ENCODE measurements at places on chromosomes 2 and 18.

- peaks cover 8% of the 10 kb centered on the region for H3K4me1 ChIP-seq
- peak overlapping the region; percentile 94 for H3K27ac ChIP-seq
- peaks cover 11% of the 10 kb centered on the region for H3K36me3 ChIP-seq
Measured at GRCh38 chr2:73268830-73269685, 15.2 kb downstream of the FBXO41 start.

GRCh38 chr2:61426267-61426897 lies 44.5 kb downstream of the USP34 start:
- no peaks in the 10 kb centered on the region for H3K36me3 ChIP-seq
- DNase-seq = peak; percentile 33
- no peaks in the 10 kb centered on the region for H3K4me1 ChIP-seq
- no peak overlapping the region for H3K4me3 ChIP-seq
- no peak overlapping the region for H3K27ac ChIP-seq

- H3K36me3 ChIP-seq = no peaks in the 10 kb centered on the region
- H3K27me3 ChIP-seq = no peaks in the 10 kb centered on the region
Measured at GRCh38 chr2:214139630-214140284, 271.1 kb upstream of the VWC2L start.

GRCh38 chr2:222319586-222320435 lies 21.0 kb upstream of the PAX3 start:
- no peaks in the 10 kb centered on the region for H3K36me3 ChIP-seq
- no peak for DNase-seq
- H3K4me1 ChIP-seq = no peaks in the 10 kb centered on the region
- H3K27ac ChIP-seq = no peak overlapping the region
- H3K27me3 ChIP-seq = peaks cover 17% of the 10 kb centered on the region
- H3K4me3 ChIP-seq = no peak overlapping the region

- no peak overlapping the region for H3K4me3 ChIP-seq
- DNase-seq = no peak
- H3K36me3 ChIP-seq = peaks cover 16% of the 10 kb centered on the region
- H3K27ac ChIP-seq = no peak overlapping the region
Measured at GRCh38 chr2:69353360-69353759, 33.7 kb downstream of the GFPT1 start.

DNA sequence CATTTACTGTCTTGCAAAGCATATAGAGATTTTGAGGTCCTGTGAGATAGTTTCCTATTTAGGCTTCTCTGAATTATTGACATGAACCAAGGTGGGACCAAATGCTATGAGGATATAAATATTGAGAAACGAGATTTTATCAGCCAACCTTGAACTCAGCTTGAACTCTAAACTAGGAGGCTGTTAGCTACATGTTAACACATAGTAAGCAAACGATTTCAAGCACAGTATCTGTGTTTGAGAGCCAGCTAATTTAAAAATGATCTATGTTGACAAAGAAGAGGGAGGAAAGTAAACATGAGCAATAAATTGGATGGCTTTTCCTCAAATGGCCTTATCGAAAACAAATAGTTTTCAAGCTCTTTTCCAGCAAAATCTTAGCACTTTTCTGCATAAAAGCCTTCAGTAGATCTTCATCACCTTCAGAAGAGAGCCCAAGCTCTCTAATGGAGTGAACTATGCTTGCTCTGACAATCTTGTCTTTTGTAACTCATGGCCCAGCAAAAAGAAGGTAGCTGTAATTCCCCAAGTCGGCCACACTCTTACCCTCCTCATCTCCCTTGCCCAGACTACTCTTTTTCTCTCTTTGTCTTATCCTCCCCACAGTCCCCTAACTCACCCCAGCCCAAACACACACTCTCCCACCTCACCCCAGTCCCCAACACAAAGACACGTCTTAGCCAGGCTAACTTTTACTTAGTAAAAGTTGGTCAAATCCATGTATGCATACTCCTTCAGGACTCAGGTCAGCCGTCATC lies 14.7 kb downstream of the CD28 start:
- H3K27me3 ChIP-seq = no peaks in the 10 kb centered on the region
- no peak overlapping the region for H3K27ac ChIP-seq
- DNase-seq = no peak
- H3K36me3 ChIP-seq = no peaks in the 10 kb centered on the region
- H3K4me3 ChIP-seq = no peak overlapping the region

- peak overlapping the region; percentile 67 for H3K27ac ChIP-seq
- no peak for DNase-seq
- H3K27me3 ChIP-seq = no peaks in the 10 kb centered on the region
- peaks cover 17% of the 10 kb centered on the region for H3K4me1 ChIP-seq
- no peaks in the 10 kb centered on the region for H3K36me3 ChIP-seq
Measured at GRCh38 chr18:21112543-21113105, 1.0 kb upstream of the ROCK1 start.

DNA sequence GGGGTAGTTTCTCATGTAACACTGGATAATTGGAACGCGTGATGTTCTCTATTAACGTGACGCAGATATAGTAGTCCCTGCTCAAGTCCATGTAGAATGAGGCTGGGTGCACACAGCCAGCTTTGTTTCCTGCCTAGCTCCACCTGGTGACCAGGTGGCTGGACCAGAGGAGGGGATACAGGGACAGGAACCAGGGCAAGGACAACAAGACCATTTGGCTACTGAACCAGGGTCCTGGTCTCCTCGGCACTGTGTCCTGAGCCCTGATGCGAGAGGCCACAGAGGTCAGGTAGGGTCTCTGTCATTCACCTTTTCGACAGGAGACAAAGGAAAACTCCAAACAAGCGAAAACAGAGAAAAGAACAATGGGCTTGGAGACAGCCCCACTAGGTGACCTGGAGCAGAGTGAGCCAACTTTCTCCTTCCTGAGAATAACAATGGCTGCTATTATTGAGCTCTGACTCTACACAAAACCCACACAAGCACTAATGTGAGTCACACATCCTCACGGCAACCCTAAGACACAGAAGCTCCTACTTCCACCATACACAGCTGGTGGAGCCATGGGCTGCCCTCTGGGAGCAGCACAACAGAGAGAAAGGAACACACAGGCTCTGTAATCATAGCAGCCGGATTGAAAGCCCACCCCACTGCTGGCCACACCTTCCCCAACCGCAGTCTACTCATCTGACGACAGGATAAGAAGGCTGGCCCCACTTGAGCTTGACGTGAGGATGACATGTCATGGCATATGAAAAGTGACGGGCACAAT lies 67.3 kb upstream of the TEX51 start:
- H3K27me3 ChIP-seq = peaks cover 4% of the 10 kb centered on the region
- H3K4me3 ChIP-seq = no peak overlapping the region
- H3K27ac ChIP-seq = no peak overlapping the region
- H3K36me3 ChIP-seq = no peaks in the 10 kb centered on the region
- no peaks in the 10 kb centered on the region for H3K4me1 ChIP-seq

DNA sequence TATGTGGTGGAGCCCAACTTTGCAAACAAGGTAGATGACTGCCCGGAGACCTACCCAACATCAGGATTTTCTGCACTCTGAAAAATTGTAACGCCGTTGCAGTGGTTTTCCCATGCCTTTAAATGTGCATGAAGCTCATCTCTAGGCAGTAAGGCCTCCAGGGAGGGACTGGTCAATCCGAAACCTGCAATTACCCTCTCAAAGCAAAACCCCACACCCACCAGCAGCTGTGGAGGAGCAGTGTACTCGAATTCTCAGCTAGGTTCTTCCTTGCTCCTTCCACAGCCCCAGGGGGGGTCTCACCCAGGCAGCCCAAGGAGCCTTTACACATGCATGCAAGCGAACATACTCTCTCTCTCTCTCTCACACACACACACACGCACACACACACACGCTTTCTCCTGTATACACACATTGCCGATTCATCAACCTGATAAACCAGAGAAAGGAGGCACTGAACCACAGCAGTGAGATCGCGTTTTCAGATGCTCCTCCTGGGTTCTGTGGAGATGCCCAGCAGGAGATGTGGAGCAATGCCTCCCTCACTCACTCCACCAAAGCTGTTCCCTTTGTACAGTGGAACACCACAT lies 109.2 kb downstream of the VIT start:
- DNase-seq = no peak
- H3K27me3 ChIP-seq = no peaks in the 10 kb centered on the region
- no peak overlapping the region for H3K27ac ChIP-seq
- H3K4me3 ChIP-seq = no peak overlapping the region

DNA sequence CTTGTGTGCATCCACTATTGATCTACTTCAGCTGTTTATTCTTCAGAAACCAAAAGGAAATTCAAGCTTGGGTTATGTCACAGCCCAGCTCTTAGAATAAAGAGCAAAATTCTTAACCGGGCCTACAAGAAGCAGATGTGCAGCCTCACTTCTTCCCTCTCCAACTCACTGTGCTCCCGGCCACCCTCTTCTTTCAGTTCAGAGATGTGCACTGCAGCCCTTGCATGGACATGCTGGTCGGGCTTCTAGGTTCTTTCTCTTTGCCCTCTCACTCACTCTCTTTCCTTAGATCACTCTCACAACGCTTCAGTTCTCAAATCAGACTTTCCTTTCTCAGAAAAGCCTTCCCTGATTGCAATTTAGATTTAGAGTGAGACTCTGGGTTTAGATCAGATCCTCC lies 104.1 kb downstream of the CHN1 start:
- no peak for DNase-seq
- H3K27ac ChIP-seq = no peak overlapping the region
- H3K36me3 ChIP-seq = no peaks in the 10 kb centered on the region
- no peaks in the 10 kb centered on the region for H3K27me3 ChIP-seq

DNA sequence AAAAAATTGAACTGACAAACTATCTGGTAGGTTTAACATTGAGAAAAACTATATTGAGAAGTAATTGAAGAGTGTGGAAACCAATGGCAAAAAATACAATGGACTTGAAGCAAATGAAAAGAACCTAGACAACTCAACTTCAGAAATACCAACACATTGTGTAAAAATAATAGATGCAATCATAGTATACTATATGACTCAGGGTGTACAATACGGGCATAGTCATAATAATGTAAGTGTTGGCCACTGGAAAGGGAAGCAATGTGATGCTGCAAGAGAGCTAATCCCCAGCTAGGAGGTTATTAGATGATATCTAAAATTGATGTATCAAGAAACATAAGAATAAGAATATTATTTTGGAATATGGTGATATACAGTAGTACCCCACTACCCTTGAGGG lies 45.3 kb downstream of the SMAD7 start:
- H3K36me3 ChIP-seq = no peaks in the 10 kb centered on the region
- no peak for DNase-seq
- H3K4me1 ChIP-seq = peaks cover 18% of the 10 kb centered on the region

GRCh38 chr2:157792335-157793052 lies 83.6 kb downstream of the ACVR1 start:
- no peaks in the 10 kb centered on the region for H3K36me3 ChIP-seq
- H3K4me1 ChIP-seq = no peaks in the 10 kb centered on the region
- H3K27me3 ChIP-seq = no peaks in the 10 kb centered on the region
- H3K4me3 ChIP-seq = no peak overlapping the region

- DNase-seq = no peak
- H3K4me1 ChIP-seq = no peaks in the 10 kb centered on the region
- H3K4me3 ChIP-seq = no peak overlapping the region
- H3K27ac ChIP-seq = no peak overlapping the region
- no peaks in the 10 kb centered on the region for H3K27me3 ChIP-seq
- no peaks in the 10 kb centered on the region for H3K36me3 ChIP-seq
Measured at GRCh38 chr2:193687195-193687594, 1492.5 kb upstream of the TMEFF2 start.

DNA sequence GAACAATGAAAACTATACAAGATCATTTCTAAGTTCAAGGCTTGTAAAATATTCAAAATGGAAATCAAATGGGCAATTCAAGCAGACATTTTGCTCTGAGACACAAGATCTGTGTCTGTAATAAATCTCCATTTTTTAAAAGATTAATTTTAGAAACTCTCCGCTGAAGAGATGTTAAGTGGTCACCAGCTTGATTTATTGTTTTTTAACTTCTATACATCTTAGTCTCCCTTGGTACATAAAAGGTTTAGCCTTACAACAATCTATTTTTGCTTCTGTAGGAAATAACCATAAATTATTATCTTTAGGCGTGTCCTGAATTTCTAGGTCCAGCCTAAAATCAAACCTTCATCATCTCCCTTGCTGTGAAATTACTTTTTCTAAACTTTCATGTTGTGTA lies 553.6 kb downstream of the NRXN1 start:
- DNase-seq = no peak
- 0 out of 2 replicates have a peak, but pooled peaks cover 3% of the 10 kb centered on the region for H3K27me3 ChIP-seq
- no peak overlapping the region for H3K27ac ChIP-seq
- H3K36me3 ChIP-seq = no peaks in the 10 kb centered on the region

DNA sequence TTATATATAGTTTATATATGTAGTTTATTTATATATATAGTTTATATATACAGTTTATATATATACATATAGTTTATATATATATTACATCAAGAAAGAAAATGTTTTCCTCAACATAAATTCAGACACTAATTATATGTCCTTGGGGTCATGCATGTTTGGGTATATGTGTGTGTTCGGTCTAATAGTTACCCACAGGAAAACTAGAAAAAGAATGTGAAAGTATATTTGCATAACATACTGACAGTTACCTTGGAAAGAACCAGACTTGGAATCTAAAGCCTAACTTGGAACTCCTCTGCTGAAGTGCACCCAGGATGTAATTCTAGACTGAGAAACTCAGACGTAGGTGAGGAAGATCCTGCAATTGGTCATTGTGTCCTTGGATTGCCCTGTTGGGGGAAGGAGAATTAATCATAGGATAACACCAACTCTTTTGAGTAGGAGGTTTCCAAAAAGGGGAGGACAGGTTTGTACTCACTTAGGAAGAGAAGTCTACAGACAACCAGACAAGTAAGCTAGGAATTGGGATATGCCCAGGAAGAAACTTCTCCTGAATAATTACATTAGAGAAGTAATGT lies 8.9 kb upstream of the SLC25A12 start:
- H3K27ac ChIP-seq = no peak overlapping the region
- H3K27me3 ChIP-seq = no peaks in the 10 kb centered on the region
- no peaks in the 10 kb centered on the region for H3K4me1 ChIP-seq
- no peak for DNase-seq
- H3K36me3 ChIP-seq = no peaks in the 10 kb centered on the region

DNA sequence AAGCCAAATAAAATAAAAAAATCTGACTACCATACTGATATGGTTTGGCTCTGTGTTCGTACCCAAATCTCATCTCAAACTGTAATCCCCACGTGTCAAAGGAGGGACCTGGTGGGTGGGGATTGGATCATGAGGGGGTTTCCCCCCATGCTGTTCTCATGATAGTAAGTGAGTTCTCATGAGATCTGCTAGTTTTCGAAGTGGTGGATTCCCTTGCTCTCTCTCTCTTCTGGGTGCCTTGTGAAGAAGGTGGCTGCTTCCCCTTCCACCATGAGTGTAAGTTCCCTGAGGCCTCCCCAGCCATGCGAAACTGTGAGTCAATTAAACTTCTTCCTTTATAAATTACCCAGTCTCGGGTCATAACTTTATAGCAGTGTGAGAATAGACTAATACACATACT lies 123.8 kb upstream of the WDSUB1 start:
- DNase-seq = no peak
- H3K27me3 ChIP-seq = no peaks in the 10 kb centered on the region
- H3K27ac ChIP-seq = no peak overlapping the region
- no peak overlapping the region for H3K4me3 ChIP-seq
- H3K36me3 ChIP-seq = no peaks in the 10 kb centered on the region

GRCh38 chr2:199461711-199462346 lies 4.1 kb upstream of the SATB2 start:
- H3K36me3 ChIP-seq = no peaks in the 10 kb centered on the region
- no peak for DNase-seq
- no peak overlapping the region for H3K4me3 ChIP-seq
- H3K4me1 ChIP-seq = peaks cover 5% of the 10 kb centered on the region
- no peaks in the 10 kb centered on the region for H3K27me3 ChIP-seq

Data from HCT116 (cell line).